ENCODE measurements at places on chromosomes 1 and 21. TPM values are rescaled to one million over a fixed set of nuclear protein-coding genes. Genes with fewer than 3 reads are reported as not detected.

Gene E2F2
- polyA plus RNA-seq = 2.8 TPM

Gene OR2L13
- 0.09 TPM for polyA plus RNA-seq

Gene LRRC71
- 0.28 TPM for polyA plus RNA-seq

Gene TUT4
- 68.7 TPM for polyA plus RNA-seq

Gene FCRL4
- polyA plus RNA-seq = 0.07 TPM

Gene CD164L2
- not detected for polyA plus RNA-seq

Gene EXO1
- 5.3 TPM for polyA plus RNA-seq

Gene KLF17
- 0.04 TPM for polyA plus RNA-seq

Gene PDE9A
- polyA plus RNA-seq = 19.8 TPM

Gene GBP6
- 0.04 TPM for polyA plus RNA-seq

Gene OLIG2
- polyA plus RNA-seq = not detected

Gene IL20
- polyA plus RNA-seq = 0.06 TPM

Gene FAM177B
- 5.5 TPM for polyA plus RNA-seq

Gene FAM72C
- polyA plus RNA-seq = 1.6 TPM

Gene DCDC2B
- 0.54 TPM for polyA plus RNA-seq

Gene TEKT2
- polyA plus RNA-seq = 1.7 TPM

Gene F13B
- polyA plus RNA-seq = 28.9 TPM

Gene KLF18
- not detected for polyA plus RNA-seq

Gene DYNLT5
- polyA plus RNA-seq = 3.3 TPM

Gene C8A
- polyA plus RNA-seq = 0.34 TPM

Gene KRTAP20-1
- not detected for polyA plus RNA-seq

Gene SELE
- polyA plus RNA-seq = 0.84 TPM
